ENCODE measurements at places on chromosomes 1 and 21.

DNA sequence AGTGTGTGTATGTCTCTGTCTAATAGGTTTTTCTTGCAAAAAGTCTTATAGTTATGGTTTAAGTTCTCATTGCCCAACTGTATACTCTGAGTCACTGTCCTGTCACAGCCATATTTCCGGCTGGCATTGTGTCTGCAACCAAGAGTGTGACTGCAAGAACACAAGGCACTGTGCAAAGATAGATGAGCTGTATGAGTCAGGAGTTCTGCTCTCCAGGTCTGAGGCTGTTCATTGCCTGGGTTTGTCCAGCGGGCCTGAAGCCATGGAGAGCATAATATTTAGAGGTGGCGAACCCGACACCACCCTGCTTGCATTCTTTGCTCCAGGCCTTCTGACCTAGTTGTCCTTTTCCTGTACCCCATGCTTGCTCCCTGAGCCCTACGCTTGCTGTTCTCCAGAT is 50.9 kb upstream of the CNIH3 start:
- DNase-seq, result peak; percentile 95

DNA sequence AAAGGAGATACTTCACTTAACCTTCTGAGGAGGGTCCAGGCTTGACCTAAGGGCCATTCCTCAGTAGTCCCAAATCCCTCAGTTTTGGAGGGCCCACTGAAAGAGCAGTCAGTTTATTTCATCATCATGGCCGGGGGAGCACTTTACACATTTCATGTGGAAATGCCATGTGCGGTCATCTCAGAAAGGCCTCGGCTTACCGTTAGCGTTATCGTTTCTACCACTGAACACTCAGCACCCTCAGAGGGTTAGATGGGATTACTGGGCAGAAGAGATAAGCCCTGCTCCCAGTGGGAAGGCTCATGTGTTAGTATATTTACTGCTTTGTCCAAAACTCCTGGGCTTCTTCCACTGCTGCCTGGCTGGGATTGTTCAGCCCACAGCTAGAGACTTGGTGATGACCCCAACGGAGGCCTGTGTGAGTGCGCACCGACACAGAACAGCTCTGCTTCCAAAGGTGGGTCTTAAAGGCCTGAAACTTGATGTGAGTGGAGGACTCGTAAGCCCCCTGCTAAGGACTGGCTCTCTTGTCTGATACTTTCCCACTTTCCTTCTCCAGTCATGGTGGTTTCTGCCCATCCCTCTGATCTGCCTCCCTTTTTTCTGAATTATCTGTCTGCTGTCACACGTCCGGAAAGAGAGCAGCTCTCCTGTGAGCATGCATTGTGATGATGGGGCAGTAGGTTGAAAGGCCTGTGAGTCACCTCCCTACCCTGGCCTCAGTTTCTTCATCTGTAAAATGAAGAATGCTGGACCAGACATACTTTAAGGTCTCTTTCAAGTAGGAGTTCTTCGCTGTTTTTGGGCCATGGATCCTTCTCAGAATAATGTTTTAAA is 284.5 kb downstream of the ASTN1 start:
- DNase-seq, result no peak

GRCh38 chr1:113401067-113401466 is 10.8 kb downstream of the MAGI3 start:
- DNase-seq, result no peak

- DNase-seq, result peak; percentile 40
These were observed 39.5 kb upstream of the EDARADD start for GRCh38 chr1:236354330-236355147.

- DNase-seq, result peak; percentile 96
These were observed 152.2 kb downstream of the SIPA1L2 start for GRCh38 chr1:232477728-232478127.

GRCh38 chr1:99537886-99538617 is 107.9 kb upstream of the PALMD start:
- DNase-seq, result no peak

- no peak for DNase-seq
These were observed 107.7 kb upstream of the TMPRSS2 start for GRCh38 chr21:41615613-41616012.

GRCh38 chr1:5447503-5447960 is 544.7 kb downstream of the NPHP4 start:
- no peak for DNase-seq

GRCh38 chr1:39701049-39701439 is 9.8 kb upstream of the HPCAL4 start:
- DNase-seq, result peak; percentile 41

DNA sequence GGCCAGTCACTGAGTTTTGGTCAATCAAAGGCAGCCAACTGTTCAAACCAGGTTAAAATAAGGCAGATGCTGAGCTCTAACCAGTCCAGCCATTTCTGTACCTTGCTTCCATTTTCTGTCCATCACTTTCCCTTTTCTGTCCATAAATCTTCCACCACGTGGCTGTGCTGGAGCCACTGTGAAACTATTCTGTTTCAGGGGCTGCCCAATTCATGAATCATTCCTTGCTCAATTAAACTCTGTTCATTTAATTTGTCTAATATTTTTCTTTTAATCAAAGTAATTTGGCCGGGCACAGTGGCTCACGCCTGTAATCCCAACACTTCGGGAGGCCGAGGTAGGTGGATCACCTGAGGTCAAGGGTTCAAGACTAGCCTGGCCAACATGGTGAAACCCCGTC is 22.7 kb upstream of the LGALS8 start:
- DNase-seq, result no peak

- DNase-seq, result no peak
These were observed 3.0 kb upstream of the ATP1B1 start for GRCh38 chr1:169103480-169103893.

DNA sequence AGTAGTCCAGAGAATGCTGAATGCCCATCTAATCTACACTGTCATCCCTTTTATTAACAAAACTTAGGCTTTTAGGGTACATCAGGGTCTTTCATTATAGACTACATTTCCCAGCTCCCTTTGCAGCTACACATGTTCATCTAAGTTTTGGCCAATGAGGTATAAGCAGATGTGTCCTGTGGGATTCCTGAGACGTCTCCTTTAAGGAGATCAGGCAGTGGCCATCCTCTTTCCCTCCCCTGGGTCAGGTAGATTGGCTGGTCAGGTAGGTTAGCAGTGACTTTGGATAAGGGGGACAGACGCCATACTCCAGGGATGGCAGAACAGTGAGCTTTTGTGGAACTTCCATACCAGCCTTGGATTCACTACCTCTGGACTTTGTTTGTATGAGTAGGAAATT is 188.3 kb downstream of the FGGY start:
- no peak for DNase-seq

DNA sequence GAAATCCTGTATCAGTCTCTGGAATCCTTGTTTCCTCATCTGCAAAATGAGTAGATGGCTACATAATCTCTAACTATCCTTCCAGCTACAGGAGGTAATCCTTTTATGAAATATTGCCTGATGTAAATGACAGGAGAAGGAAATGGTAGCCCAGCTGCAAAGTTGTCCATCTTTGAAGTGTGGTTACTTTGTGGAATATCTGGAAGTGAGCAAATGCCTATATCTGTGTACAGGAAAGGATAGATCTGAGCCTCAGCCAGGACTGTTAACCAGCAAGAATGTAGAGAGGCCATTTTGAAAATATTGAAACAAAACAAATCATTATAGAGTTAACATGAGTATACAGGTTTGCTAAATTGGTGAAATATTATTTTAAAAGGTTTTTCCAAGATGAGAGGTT is 74.8 kb upstream of the BMP8A start:
- no peak for DNase-seq

GRCh38 chr1:40392221-40392620 is 18.7 kb downstream of the SMAP2 start:
- peak; percentile 85 for DNase-seq

- no peak for DNase-seq
These were observed 52.7 kb downstream of the DHRS3 start for GRCh38 chr1:12565094-12565965.

- DNase-seq, result peak; percentile 87
These were observed at the start of the genes ERMAP and SVBP for GRCh38 chr1:42816585-42817439. TSS of gene ERMAP (plus strand) at chr1:42817122. CDS start at chr1:42830449, 13,327 bp downstream. TSS of gene SVBP (minus strand) at chr1:42817397. CDS start at chr1:42816544, 853 bp downstream.

- DNase-seq, result peak; percentile 70
These were observed 733 bp downstream of the TMEM35B start for GRCh38 chr1:34984435-34984792.

DNA sequence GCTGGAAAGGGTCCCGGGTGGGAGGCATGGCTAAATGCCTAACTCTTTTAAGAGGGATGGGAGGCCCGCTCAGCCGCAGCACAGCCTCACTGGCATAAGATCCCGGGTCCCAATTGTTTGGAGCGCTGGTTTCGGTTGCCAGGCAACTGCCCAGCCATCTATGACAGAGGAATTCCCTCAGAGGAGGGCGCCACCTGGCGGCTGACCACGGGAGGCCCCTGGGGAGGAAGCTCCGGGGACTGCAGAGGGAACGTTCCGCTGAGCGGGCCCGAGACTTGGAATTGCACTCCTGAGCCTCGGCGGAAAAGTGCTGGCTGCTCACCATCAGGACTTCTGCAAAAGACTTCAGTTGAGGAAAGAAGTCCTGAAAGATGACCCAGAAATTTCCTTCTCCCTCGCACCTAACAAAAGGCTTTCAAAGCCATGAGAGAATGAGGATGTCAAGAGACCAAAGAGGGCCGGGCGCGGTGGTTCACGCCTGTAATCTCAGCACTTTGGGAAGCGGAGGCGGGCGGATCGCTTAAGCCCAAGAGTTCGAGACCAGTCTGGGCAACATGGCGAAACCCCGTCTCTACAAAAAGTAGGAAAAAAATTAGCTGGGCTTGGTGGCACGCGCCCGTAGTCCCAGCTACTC is 1.1 kb upstream of the ELAPOR1 start:
- peak; percentile 92 for DNase-seq

DNA sequence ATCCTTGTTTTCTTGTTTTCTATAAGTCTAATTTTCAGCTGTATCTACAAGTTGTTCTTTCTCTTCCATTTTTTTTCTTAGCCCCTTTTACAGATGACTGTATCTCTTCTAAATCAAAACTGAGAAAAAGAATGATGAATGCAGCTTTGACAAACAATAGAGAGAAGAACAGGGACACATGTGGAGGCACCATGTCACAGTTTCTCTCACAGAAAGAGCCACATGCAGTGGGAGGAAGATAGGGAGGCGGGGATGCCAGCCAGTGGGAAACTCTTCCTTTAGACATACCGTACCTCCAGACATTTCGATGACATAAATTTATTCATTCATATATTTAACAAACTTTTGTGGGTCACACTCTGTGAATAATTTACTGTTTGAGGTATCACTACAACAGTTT is 45.5 kb downstream of the NME7 start:
- no peak for DNase-seq

DNA sequence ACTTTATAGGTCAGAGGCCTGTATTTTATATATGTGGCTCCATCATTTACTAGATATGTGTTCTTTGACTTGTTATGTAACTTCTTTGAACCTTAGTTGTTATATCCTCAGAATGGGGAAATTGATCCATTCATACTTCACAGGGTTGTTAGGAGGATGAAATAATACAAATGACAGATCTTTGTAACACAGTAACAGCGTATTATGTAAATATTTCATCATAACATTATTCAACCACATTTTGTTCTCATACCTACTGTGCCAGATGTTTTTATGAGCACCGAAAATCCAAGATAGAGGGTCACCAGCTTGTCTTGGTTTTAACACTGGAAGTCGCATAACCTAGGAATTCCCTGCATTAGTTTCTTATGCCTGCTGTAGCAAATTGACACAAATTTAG is 3.3 kb downstream of the SUCO start:
- DNase-seq, result no peak

DNA sequence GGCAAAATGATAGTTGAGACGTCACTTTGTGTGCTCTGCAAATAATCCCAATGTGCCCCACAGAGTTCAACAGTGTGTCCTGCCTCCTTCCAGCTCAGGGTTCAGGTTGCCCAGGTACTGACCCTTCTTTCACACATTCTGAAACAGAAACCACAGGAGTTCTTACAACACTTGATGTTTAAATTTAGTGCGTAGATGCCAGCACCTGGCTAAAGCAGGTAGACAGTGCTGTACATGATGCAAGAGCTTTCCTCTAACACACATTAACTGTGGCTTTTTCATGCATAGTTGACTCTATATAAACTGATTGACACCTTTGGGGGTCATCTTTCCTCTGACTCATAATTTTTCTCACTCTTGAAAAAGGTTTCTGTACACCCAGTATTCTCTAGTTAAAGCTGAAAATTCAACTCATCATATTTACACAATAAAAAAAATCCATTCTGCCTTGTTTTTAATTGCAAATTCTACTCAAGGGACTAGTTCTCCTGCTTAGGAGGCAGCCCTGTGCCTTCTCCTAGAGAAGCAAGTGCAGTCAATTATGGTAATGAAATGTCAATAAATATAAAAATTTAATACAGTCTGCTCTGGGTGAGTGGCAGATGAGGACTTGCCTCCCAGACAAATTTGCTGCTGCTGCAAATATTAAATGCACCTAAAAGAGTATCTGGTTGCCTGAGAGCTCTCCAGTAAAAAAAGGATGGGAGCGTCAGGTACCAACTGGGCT is 91.4 kb downstream of the NR5A2 start:
- no peak for DNase-seq

GRCh38 chr1:6805004-6805416 is 19.8 kb downstream of the CAMTA1 start:
- DNase-seq, result no peak

DNA sequence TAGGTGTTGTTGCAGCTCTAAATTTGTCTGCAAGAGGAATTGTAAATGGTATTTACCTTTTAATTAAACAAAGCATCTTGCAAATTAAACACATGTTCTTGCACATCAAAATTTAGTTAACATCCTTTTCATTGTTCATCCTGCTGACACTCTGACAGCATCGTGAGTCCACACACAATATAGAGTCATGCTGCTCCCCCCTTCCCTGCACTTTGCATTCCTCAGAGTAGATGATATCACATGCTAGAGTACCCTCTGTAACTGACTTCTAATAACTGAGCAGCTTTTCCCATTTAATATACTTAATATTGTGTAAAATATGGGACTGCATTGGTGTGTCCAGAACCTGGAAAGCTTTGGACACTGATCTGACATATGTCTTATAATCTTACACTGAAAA is 138.8 kb upstream of the DPYD start:
- no peak for DNase-seq

DNA sequence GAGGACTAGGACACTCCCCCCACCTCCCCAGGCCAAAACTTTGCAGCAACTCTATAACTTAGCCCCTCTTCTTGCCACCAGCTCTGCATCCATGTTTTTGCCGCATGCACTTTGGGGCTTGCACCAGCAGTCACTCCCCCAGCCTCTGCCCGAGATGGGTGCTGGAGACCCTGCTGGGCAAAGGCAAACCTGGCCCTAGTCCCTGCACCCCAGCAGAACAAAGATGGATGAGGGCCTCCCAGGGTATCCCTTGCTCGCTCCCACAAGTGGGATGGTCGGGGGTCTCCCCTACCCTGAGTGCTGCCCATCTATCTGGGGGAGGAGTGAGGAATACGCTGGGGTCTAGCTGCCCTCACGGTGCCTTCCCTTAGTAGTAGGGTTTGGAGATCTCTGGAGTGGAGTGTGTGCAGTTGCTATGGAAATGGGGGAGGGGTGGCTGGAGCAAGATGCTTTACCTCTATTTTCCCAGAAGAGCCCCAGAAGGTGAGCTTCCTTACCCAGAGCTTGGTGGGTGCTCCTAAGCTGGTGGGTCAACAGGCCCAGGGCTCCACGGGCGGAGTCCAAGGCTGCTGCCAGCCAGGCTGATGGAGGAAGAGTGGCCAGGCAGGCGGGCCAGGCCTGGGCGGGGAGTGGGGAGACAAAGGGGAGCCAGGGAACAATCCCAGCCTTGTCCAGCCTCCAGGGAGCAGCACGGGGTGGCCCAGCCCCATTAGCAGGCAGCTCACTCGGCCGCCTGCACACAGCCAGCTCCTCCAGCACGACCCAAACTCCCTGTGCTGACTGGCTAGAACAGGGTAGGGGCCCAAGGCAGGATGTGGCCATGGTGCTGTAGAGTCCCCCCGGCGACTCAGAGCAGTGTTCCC is at the start of gene PAQR6:
PAQR6 (minus strand) TSS at position 597 of the 863 bp plus-strand sequence. CDS start 1,325 bp downstream, outside the sequence.
- no peak for DNase-seq
